Aorta (tissue), 5 donors: ENCODE measurements at places on chromosomes 4 and X. TPM values are rescaled to one million over a fixed set of nuclear protein-coding genes. Genes with fewer than 3 reads are reported as not detected.

DNA sequence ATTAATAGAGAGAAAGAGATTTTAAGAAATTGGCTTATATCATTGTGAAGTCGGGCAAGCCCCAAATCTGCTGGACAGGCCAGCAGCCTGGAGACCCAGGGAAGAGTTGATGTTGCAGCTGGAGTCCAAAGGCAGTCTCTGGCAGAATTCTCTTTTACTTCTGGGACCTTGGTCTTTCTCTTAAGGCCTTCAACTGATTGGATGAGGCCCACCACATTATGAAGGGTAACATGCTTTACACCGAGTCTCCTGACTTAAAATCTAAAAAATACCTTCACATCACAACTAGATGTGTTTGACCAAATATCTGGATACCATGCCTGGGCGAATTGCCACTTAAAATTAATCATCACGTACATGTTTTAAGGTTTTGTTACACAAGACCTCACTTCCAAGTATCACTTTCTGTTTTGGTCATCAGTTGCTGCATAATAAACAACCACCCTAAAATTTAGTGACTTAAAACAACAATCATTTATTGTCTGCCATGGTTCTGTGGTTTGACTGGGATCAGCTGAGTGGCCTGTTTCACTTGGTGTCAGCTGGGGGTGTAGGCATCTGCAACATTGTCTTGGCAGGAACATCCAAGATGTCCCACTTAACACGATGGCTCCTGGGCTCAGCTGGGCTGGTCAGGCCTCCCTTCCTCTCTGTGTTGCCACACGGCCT lies 3.4 kb downstream of the CD38 start:
- DNase-seq: no peak

MND1 gene
- total RNA-seq: 1.3 TPM

CAPN6 gene
- total RNA-seq: 5.7 TPM

DNA sequence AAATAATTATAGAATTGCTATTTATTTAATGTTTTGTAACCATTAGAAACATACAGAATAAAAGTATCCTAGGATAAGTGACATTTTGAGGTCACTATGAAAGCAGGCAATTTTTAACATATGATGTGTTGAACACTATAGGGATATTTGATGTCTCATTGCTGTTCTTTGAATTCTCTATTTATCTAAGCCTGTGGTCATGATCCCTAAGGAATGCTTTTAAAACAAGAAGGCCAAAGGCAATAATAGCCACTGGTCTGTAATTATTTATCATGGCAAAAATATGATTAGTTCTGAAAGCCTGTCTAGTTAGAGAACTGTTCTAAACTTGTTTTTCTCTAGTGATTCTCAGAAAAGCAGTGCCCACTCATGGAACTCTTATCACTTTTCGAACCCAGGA lies 186.6 kb downstream of the RPA4 start:
- no peak for DNase-seq

DNA sequence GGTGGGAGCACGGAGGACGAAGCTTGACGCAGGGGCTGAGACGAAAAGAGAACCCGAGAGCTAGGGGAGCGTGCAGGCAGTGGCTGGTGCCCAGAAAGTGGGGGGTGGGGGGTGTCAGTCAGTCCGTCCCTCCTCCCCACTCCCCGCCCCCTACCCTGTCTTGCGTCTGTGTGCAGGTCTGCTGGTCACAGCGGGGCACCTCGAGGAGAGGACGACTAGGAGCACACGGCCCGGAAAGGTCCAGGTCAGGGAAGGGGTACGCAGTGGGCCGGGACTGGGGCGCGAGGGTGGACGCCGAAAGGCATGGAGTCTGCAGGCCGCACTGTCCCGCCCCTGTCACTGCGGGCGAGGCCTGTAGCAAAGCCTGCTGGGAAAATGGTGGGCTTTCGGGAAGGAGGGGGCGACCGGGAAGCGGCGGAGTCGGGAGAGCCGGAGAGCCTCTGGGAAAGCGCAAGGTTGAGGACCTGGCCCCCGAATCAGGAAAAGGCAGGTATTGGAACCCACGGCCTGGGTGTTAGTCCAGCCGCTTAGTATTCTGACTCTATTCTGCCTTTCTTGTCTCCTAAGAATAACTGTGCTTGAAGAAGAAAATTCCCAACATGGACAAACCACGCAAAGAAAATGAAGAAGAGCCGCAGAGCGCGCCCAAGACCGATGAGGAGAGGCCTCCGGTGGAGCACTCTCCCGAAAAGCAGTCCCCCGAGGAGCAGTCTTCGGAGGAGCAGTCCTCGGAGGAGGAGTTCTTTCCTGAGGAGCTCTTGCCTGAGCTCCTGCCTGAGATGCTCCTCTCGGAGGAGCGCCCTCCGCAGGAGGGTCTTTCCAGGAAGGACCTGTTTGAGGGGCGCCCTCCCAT lies 769 bp downstream of the TCEAL1 start:
- DNase-seq: peak; percentile 86
